ENCODE measurements at places on chromosomes 16 and 17.

DNA sequence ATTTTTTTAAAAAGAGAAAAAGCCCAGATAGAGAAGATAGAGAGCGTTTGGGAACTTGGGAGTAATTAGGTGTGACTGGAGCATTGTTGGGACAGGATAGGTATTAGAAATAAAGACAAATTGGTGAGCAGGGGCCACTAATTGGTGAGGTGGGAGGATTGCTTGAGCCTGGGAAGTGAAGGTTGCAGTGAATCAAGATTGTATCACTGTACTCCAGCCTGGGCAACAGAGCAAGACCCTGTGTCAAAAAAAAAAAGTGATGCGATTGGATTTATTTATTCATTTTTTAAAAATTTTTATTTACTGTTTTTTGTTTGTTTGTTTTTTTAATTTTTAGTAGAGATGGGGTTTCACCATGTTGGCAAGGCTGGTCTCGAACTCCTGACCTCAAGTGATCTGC, 5.1 kb downstream of the CASC3 start:
- no peak for DNase-seq

DNA sequence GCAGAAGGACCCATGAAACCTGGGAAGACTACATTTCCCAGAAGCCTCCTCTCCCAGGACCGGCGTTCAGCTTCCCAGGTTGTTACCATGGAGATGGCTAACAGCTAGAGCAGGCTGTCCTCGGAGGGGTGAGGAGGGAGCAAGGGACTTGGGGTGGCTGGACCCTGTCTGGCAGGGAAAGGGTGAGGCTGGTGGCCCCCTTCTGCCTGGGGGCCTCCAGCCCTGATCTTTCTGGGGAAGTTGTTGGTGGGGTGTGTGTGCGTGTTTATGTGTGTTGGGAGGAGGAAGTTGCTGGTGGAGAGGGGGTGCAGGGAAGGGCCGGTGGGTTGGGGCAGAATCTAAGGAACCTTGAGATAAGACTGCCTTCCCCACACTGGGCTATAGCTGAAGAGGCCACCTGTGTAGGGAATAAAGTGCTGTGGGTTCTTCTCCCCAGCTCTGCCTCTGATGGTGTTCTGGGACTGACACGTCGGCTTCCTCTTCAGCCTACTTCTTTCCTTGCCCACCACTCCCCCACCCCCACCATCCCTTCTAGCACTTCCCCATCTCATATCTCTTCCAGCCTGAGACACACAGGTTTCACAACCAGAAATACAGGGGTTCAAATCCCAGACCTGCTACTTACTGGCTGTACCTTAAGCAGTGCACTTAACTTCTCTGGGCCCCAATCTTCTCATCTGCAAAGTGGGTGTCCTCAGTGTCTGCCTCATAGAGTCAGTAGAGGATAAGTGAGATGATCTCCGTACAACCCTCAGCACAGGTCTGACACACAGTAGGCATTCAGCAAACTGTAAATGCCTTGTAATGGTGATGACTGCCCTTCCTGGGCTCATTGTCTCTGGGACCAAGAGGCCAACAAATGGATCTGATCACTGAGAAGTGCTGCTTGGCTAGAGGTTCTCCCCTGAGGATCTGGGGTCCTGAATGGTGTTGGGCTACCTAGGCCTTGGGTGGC, at the start of gene DRC7:
Gene DRC7, plus strand, starts transcription at position 82 of the 955 bp plus-strand sequence. CDS start 3,144 bp downstream, outside the sequence.
- peak; percentile 65 for DNase-seq

DNA sequence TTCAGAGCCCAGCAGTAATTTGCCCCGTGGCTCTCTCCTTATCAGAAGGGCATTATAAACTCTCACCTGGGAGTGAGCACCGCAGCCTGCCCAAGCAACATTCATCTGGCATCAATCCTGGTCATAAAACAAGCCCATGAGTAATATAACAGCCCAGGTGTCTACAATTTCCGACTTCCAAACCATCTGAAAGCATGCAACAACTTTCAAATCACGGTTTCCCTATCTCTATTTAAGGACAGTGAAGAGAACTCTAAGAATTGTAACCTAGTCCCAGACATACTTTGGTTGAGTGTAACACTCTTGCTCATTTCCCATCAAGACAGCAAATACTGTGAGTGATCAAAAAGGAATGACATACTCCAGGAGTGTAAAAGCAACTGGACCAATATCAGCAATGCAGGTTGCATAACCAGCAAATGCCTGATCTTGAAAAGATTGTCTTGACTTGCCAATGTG, 487.4 kb upstream of the SOX9 start:
- peak; percentile 82 for DNase-seq

DNA sequence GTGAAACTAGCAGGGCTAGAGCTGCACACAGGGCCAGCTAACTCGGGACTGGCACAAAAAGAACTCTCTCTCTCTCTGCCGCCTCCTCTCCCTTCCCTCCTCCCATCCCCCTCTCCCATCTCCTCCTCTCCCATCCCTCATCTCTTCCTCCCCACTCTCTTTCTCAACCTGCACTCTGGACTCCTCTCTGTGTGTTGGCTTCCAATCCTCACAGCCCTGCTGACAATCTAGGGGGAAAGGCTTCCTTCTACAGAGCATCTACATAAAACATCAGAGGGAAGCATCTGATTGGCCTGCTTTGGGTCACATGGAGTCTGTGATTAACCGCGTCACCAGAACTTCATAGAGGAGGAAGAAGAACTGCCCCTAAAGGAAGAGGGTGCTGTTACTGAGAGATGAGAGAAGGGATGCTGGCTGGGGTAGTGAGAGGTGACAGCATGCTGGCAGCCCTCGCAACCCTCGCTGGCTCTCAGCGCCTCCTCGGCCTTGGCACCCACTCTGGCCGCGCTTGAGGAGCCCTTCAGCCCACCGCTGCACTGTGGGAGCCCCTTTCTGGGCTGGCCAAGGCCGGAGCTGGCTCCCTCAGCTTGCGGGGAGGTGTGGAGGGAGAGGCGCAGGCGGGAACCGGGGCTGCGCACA, 12.8 kb upstream of the ZFP90 start:
- DNase-seq, result no peak

GRCh38 chr17:14866266-14866665, 398.9 kb downstream of the PMP22 start:
- DNase-seq, result no peak
